ENCODE measurements at places on chromosomes 7 and 10.

DNA sequence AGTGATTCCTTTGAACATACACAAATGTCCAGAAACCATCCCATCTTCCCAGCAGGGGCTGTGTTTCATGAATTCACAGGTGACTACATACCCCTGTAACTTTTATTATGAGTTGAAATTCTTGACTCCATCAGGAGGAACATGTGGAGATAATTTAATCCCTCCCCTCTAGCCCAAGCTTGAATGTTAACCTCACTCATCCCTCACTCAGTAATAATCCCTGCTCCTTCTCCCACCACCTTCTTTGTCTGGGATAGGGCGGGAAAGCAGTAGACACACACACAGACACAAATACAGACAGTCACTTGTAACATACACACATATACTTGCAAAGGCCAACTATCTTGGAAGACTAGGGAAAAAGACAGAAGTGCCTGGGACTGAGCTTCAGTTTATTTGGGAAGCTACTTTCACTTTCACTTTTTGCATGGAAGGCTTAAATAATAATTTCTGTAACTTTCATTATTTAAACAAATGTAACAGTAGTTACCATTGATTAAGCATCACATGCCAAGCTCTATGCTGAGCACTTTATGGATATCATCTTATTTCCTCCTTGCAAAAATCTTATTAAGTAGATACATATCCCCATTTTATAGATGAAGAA, 7.3 kb downstream of the AASS start:
- no peak for DNase-seq

DNA sequence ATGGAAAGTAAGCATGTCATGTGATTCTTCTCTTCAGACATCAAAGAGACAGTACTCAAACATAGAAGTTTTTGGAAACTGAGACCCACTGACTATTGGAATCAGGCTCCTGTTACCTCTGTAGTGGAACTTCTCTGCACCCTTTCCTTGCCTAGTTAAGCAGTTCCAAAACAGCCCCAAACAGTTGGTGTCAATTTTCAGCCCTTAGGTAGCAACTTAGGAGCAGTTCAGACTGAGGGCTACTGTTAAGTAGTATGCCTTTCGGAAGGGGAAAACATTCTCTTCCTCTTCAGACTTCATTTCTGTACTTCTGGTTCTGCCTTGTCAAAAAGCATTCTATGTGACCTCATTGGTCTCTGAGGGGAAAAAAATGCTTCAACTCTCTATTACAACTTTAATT, 85.7 kb downstream of the ZNF277 start:
- no peak for DNase-seq

DNA sequence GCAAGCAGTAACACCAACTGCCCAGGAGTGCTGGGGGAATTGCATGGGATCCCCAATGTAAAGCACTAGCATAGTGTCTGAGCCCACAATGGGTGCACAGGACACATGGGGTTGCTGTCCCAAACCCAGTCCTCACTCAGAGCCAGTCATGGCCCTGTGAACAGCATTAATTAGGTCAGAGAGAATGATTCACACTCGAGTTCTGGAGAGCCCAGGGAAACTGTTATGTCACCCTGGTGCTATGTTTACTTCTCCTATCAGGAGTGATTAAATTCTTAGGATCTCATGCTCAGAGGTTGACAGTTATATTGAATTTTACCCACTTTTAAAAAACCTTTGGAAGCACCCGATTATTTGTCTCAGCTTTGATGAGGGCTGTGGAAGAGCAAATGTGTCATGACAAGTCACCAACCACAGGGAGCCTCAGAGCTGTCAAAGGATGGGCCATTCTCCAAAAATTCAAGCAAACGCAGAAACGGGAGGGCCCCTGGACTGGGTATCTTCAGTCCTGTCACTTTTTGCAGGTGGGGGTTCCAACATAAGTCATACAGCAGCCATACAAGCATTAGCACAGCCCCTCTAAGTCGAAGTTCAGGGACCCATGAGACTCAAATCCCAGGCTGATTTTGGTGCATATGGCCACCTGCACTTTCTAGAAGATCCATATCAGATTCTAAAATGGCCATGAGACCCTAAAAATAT, 1.3 kb upstream of the RASSF4 start:
- DNase-seq = no peak

GRCh38 chr7:121957626-121958025, 84.7 kb downstream of the PTPRZ1 start:
- no peak for DNase-seq

GRCh38 chr10:49407552-49408137, 11.8 kb upstream of the DRGX start:
- peak; percentile 60 for DNase-seq

DNA sequence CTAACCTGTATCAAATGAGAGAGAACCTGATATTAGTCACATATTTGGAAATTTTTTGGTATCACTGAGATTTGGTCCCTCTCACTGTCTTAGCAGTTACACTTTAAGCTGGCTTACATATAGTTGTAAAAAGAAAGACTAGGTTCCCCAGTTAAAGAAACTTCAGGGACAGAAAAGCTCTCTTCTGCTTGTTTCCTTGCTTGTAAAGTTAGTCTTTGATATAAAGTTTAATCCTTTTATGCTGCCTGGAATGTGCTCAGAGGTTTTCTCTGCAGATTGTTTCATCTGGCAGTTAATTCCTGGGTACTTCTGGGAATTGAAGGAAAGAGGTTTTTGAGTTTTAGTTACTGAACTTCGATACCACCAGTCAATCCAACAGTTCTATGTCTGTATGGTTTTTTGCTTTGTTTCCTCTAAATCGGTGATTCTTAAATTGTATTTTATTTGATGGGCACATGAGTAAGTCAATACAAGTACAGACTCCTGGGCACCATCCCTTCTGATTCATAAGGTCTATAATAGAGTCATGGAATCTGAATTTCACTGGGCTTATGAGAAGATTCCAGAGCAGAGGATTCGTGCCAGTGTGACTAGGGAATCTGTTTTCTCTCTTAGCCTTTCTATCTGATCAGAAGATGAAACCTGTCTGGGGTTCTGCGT, 1080.9 kb upstream of the C7orf33 start:
- no peak for DNase-seq

GRCh38 chr7:151968357-151968756, 12.1 kb downstream of the GALNTL5 start:
- no peak for DNase-seq

- no peak for DNase-seq
Observed at GRCh38 chr10:123057968-123058367, 49.2 kb downstream of the ACADSB start.

GRCh38 chr10:370449-370825, 235.2 kb downstream of the ZMYND11 start:
- no peak for DNase-seq

GRCh38 chr7:152594801-152595200, 81.1 kb downstream of the XRCC2 start:
- DNase-seq = no peak

GRCh38 chr10:77012812-77013500, 624.7 kb downstream of the KCNMA1 start:
- no peak for DNase-seq

- DNase-seq = no peak
Observed at GRCh38 chr10:49282879-49283341, 16.1 kb upstream of the C10orf71 start.

GRCh38 chr10:74114041-74114448, 36.6 kb downstream of the AP3M1 start:
- DNase-seq = no peak

DNA sequence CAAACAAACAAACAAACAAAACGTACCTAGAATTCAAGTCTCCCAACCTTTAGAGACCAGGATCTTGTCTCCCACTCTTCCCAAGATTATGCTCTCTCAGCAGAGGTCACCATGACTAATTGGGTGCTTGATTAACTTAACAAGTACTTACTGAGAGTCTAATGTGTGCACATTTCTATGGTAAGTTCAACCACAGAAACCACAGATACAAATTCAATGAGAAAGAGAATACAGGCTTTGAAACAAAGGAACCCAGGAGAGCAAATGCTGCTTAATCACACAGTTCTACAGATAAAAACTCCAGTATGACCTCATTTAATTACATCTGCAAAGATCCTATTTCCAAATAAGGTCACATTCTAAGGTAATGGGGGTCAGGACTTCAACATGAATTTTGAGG, 142.8 kb downstream of the DNAJC1 start:
- no peak for DNase-seq

- no peak for DNase-seq
Observed at GRCh38 chr10:126670056-126670894, at the start of gene C10orf90. Gene C10orf90, minus strand, starts transcription at chr10:126670693. Its CDS starts 213 bp downstream, at chr10:126670480.

DNA sequence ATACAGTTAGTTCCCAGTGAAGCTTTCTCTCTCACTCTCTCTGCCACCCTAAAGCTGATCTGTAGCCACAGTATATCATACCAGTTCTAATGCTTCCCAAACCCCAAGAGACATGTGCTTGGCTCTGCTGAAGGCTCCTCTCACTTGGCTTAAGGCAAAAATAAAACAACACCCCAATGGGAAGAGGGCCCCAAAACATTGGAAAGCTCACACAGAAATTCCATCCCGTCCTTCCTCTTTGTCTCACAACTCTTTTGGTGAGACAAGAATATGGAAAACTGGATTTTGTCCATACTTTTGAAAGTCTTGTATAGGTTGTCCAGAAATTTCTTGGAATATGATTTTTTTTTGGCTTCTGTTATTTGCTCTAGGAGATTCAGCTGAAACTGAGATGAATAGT, 56.1 kb upstream of the WNT16 start:
- DNase-seq = no peak

GRCh38 chr10:47049056-47049851, 138.0 kb downstream of the PTPN20 start:
- no peak for DNase-seq

DNA sequence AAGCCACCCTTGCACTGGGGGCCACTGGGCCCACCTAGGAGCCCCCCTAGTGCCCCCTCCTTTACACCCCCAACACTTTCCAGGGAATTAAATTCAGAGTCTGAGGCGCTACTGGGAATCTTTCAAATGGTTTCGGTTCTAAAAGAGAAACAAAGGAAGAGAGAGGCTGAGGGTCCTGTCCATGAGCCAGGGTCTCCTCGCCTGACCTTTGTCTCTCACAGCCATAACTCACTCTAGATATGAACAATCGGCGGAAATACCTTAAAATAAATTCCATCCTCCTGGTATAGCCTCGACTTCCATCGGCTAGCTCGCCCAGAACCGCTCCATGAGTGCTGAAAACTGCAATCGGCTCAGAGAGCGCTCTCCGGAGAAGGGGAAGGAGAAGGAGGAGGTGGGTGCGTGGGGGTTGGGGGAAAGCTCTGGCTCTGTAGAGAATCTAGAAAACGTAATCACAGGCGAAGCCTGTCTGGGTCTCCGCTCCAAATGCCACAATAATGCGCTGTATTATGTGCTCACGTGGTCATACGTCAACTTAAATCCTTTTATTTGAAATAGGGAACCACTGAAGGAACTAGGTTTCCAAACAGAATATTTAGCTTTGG, 12.6 kb downstream of the HOXA4 start:
- no peak for DNase-seq

DNA sequence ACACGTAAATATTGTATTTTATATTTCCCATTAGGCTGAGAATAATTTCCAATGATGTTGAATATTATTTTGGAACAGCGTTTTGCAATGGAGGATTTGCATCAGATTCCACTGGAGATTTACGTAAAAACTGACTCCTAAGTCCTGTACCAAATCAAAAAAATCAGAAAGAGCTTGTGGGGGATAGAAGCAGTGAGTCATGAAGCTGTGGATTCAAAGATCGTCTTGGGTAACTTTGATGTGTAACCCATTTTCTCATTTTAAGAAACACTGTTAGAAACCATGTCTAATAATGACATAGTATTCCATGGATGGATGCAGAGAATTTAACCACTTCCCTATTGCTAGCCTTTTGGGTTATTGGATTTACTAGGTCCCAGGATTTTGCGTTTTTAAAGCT, 158.6 kb downstream of the INHBA start:
- DNase-seq = no peak

GRCh38 chr10:49187044-49187484, 1.1 kb downstream of the TMEM273 start:
- no peak for DNase-seq

DNA sequence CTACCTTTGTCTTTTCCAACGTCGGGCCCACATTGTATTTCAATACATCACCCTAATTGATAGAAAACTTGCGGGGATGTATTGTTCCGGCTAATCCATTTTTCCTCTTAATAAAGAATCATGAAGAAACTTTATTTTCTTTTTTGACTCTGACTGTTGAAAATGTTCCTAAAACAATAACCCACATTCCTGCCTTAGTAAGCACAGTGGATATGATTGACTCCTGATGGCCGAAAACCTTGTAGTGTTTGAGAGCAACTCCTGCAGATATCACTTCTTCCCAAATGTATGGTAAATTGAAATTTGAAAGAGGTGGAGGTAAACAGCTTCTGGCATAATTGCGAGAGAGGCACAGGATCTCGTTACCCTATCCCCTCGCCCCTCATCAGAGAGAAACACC, 65.7 kb downstream of the BICC1 start:
- no peak for DNase-seq

DNA sequence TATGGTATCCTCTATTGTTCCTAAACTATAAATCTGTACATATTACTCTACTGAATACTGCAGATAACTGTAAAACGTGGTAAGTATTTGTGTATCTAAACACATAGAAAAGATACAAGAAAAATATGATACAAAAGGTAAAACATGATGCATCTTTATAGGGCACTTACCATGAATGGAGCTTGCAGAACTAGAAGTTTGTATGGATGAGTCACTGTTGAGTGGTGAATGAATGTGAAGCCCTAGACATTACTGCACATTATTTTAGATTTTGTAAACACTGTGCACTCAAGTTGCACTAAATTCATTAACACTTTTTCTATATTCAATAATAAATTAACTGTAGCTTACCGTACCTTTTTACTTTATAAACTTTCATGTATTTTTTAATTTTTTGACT, 357.5 kb downstream of the ZWINT start:
- DNase-seq = no peak

GRCh38 chr7:155071916-155072571, 1.9 kb downstream of the HTR5A start:
- DNase-seq = no peak

GRCh38 chr10:244227-244626, 109.0 kb downstream of the ZMYND11 start:
- DNase-seq = no peak

DNA sequence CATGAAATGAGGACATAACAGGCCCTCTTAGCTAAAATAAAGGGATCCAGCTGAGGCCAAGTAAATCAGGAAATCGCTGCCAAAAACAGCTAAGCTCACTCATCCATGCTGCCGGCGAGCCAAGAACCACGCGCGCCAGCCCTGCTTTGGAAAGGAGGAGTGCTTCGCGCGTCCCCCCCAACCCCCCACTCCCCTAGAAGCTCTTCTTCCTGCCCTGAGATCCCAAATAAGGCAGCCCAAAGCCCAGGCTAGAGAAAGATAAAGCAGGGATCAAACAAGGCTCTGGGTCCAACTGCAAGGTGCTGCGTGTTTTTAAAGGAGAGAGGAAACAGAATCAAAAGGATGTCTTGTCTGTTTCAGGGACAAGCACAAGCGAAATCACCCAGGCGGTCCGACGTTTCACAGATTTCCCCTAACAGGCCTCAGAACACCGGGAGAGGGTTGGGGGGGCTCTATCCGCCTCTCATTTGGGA, 168.3 kb upstream of the AUTS2 start:
- DNase-seq = no peak
